Stimulated activated CD4-positive, alpha-beta T cell treated with anti-CD3 and anti-CD28 coated beads, Interleukin-12 subunit alpha, Interleukin-12 subunit beta, amount 100 ng/mL, for 48 hours (primary cell): ENCODE measurements at places on chromosomes 6 and 20.
A peak's percentile ranks its signal among the peaks of the same experiment; 100 is the strongest.

- DNase-seq, result no peak
Measured at GRCh38 chr20:63212792-63213191, 3.1 kb downstream of the YTHDF1 start.

- peak; percentile 56 for DNase-seq
Measured at GRCh38 chr6:129598244-129599187, 111.5 kb downstream of the ARHGAP18 start.

DNA sequence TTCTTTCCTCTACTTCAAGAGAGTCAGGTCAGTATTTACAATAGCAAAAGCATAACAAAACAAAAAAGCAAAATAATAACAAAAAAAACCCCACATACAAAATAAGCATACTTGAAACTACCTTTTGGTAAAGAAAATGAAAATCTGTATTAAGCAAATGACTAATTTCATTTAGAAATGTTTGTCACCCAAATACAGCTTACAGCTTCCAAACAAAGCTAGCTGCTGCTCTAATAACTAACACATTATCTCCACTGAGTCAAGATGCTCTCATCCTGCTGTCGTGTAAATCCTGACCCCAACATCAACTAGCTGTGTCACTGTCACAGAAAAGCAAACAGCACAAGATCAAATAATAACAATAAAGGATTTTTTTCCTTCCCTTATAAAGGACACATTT, 21.7 kb downstream of the MAP7 start:
- no peak for DNase-seq

GRCh38 chr6:138382498-138383265, 5.0 kb downstream of the SMIM28 start:
- DNase-seq, result no peak

DNA sequence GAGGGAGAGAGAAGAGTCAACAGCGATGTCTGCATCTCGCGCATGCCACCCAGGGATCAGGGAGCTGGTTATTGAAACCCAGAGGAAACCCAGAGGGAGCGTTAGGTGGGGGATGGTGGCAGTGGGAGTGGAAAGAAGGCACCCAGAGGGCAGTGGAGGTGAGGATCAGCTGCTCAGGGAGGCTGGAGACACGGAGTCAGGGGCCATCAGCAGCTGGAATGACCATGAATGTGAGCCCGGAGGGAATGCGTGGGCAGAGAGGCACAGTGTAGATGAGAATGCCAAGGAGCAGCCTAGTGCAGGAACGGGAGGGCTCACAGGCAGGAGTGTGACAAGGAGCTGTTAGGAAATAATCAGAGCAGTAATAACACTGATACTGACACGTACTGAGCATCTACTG, 36.2 kb downstream of the RSPO4 start:
- DNase-seq, result no peak

GRCh38 chr20:44234566-44235317, 12.4 kb upstream of the GDAP1L1 start:
- DNase-seq, result no peak
